Renal pelvis (tissue), 12 donors: ENCODE measurements at places on chromosomes 16 and 17. TPM values are rescaled to one million over a fixed set of nuclear protein-coding genes. Genes with fewer than 3 reads are reported as not detected.

- DNase-seq, result no peak
Observed at GRCh38 chr16:3012828-3013420, at the start of gene CLDN9. TSS of gene CLDN9 (plus strand) at chr16:3012923. CDS start at chr16:3013363, 440 bp downstream.

GRCh38 chr17:8542599-8543502 is 87.7 kb downstream of the MYH10 start:
- peak; percentile 7 for DNase-seq

- DNase-seq, result no peak
Observed at GRCh38 chr16:15976225-15976812, 26.9 kb downstream of the ABCC1 start.

- no peak for DNase-seq
Observed at GRCh38 chr17:39144416-39144840, 7.0 kb downstream of the PLXDC1 start.

- DNase-seq, result no peak
Observed at GRCh38 chr16:11980136-11980844, 3.8 kb downstream of the SNX29 start.

- DNase-seq, result no peak
Observed at GRCh38 chr16:66278604-66279262, 87.8 kb upstream of the CDH5 start.

DNA sequence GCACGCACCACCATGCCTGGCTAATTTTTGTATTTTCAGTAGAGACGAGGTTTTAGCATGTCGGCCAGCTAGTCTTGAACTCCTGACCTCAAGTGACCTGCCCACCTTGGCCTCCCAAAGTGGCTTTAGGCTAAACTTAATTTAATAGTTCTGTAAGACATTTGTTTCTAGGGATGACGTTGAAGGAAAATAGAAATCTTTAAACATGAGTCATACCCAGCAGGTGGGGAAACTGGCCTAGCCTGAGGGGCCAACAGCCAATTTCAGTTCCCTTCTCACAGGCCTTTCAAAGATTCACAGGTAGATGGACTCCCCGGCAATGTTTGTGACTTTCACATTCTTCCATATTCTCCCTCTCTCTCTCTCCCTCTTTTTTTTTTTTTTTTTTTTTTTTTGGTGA is 18.1 kb upstream of the ITPRIPL2 start:
- DNase-seq, result no peak

DNA sequence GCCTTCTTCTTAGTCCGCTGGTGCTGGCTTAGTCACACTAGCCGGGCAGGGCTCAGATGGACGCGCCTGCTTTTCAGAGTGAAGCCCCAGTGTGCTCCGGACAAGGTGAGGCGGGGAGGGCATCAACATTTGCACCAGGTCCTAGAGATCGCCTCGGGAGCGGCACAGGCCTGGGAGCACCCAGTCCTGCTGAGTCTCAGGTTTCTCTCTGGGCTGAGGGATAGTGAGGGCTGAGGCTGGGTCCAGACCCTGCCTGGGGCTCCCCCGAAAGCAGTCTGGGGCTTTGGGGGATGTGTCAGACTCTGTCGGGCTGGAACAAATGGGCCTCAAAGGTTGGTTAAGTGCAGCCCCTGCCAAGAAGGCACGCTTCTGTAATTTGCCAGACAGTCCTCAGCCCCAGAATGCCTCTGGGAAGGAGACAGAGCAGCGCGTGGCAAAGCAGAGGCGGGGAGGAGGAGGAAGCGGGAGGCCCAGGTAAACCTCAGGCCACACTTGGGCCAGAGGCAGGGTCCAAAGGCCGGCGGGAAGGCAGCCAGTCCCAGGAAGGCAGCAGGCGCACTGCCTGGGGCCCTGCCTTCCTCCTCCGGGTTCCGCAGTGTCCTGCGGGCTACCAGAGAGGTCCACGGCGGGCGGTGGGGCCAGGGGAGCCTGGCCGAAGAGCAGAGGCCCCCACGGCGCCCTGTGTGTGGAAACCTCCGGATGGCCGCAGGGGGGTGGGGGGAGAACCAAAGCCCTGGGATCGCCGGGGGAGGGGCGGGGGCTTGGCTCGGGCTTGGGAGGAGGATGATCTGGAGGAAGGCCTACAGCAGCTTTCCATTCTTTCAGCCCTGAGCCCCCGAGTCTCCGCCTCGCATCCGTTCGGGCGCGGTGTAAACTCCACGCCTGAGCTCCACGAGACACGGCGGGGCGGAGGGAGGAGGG is 39.5 kb upstream of the ATP2A3 start:
- DNase-seq, result no peak

DNA sequence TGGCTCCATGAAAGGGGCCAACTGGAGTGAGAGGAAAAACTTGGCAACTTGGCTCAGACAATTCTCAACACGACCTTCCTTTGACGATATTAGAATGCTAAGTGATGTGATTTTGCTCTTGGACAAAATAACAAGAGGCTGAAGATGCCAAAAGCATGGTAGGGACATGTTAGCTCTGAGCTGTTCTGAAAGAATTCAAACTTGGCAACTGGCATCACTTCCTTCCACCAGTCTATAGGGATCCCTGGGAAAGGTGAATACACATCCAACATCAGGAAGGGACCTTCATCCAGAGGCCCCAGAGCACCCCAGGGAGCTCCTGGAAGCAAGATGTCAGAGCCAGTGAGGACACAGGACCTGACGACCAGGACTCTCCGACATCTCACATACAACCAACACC is 4.3 kb downstream of the KRT37 start:
- DNase-seq, result no peak

DNA sequence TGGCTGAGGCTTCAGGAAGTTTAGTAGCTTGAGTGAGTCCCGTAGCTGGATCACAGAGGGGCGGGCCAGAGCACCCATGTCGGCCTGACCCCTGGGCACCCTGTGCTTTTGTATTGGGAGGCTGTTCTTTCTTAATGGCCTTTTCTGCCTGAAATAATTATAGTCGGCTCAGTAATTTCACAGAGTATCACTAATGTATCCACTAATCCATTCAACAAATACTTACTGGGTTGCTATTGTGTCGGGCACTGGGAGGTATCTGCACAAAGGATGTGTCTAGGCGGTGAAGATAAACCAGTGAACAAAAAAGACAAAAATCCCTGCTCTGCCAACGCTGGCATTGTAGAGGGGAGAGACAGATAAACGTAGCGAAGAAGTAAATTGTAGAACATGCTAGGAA is 318.6 kb downstream of the FOXL1 start:
- DNase-seq, result no peak

GRCh38 chr16:47461598-47462266 is 601 bp downstream of the PHKB start:
- peak; percentile 22 for DNase-seq

DNA sequence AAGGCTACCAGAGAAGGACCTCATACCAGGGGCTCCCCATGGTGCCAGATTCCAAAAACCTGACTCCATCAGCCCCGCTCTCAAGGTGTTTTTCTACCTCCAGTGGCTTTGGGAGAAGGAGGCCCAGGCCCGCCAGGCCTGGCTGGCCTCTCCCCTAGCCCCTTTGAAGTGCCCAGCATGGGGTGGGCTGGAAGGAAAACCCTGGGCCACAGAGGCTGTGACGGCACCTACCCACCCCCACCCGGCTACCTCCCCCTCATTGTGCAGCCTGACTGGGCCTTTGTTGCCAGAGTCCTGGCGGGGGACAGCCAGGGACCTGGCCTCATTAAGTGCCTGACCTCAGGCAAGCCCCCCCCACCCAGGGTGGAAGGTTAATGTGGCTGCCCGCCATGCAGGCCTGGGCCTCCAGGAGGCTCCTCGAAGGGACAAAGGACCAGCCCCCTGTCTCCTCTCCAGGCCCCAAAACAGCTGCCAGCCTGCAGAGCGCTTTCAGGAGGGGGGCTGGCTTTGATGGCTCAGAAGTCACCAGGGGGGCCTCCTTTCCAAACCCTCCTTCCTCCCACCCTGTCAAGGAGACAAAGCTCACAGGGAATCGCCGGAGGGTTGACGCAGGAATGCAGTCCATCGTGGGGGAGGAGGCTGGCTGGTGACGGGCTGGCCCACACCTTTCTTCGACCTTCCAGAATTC is 159.4 kb downstream of the ZNF423 start:
- no peak for DNase-seq

GRCh38 chr17:78355045-78355641 is 4.7 kb downstream of the SOCS3 start:
- no peak for DNase-seq

- no peak for DNase-seq
Observed at GRCh38 chr16:54942353-54942943, 11.8 kb downstream of the IRX5 start.

GRCh38 chr17:55769625-55770000 is 18.8 kb downstream of the PCTP start:
- DNase-seq, result no peak

GRCh38 chr16:27097800-27098230 is 31.1 kb downstream of the C16orf82 start:
- no peak for DNase-seq

GRCh38 chr16:70751593-70751992 is 49.4 kb downstream of the VAC14 start:
- DNase-seq, result no peak

- no peak for DNase-seq
Observed at GRCh38 chr16:66787427-66787826, 14.0 kb downstream of the TERB1 start.

DNA sequence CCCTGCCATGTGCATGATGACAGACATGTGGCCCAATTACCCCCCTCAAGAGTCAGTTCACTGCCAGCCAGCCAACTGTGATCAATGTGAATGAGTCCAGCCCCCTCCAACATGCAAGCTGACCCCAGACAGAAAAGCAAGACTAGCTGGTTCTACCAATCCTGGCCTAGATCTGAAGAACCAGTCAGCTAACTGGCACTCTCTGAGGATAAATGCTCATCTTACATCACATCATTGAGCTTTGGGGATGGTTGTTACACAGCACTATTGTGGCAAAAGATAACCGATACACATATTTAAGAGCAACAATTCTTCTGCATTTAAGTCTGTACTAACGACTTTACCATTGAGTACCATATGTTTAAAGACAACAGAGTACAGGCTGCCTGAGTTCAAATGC is 106.7 kb downstream of the TOX3 start:
- DNase-seq, result no peak

DNA sequence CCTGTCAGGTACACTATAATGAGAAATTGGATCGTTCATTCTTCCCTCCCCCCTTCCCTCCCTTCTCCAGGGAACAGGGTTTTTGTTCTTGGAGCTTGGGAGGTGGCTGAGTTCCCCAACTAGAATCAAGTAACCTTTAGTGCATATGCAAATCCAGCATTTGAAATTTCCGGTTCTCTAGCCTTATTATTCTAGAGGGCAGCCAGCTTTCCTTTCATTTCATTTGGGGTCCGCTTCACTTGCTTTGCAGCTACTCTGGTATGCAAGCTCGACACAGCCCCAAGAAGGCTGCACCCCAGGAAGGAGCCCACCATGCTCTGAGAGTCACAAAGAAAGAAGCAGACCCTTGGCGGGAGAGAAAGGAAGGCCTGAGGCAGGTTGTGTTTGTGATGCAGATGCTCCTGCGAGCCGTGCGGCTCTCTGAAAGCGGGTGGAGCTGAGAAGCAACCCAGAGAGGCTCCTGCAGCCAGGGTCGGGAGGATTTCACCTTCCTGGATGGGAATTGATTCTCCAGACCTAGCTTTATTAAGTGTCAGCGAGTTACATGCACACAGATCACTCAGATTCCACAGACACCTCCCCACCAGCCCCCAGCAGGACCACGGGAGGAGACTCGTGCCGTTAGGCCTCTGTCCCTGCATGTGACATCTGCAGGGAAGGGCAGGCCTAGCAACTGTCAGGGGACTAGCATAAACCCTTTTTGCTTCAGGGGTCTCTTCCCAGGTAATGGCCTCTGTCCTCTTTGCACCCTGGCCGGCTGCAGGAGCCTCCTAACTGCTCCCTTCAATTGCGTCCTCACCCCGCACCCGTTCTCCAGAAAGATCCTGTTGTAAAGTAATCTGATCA is 34.5 kb downstream of the PMM2 start:
- no peak for DNase-seq

DNA sequence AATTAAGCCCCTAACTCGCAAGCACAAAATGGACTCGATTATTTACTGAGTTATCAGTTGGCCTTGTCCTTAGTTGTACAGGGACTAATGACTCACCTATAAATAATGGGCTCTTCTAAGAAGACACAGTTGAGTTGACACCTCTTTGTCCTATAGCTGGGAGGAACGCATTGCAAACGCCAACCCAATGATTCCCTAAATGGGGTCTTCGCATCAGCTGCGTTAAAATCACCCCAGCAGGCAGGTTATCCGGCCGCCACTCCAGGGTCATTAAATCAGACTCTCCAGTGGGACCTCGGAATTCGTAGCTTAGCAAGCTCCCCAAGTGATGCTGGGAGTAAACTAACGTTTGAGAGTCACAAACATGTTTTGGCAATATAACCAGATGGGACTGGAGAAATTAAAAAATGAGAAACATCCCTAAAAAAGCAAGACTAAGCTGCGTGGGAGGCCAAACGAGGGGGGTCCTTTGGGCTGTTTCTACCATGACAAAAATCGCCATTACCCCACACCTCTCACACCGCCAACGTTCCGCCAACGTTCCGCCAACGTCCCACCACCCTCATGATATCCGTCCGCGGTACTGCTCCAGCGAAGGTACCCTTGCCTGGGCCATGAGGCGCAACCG is 932 bp upstream of the NFE2L1 start:
- no peak for DNase-seq

DNA sequence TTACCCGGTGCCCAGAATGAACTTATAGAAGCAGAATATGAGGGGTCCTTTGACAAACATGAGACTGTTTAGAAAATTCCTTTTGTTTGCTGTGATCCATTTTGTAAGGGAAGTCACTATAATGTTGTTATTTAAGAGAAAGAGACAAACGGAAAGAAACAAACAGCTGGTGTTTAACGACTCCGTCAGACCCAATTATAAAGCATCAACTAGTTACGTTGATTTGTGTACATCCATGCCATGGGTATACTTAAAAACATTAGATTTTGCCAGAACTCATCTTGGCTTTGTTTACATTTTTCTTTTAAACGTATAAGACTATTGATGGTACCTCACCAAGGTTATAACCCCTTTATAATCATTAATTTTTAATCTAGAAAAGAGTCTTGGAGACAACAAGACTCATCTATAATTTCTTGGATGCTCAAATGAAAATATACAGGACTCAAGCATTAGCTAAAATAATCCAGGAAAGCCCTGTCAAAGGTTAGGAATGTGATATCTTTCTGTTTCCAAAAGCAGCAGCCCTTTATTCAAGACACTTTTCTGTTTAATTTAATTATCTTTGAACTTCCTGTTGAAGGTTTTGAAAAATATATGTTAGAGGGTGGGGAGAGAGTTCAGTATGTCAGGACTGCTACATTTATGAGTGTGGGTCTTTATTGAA is 331.7 kb downstream of the WWOX start:
- DNase-seq, result peak; percentile 47

GRCh38 chr16:82535262-82535661 is 91.5 kb upstream of the CDH13 start:
- DNase-seq, result no peak

The HEATR9 gene
- 0.16 TPM for polyA plus RNA-seq

The BPTF gene
- polyA plus RNA-seq, result 132 TPM

The KRTAP3-2 gene
- not detected for polyA plus RNA-seq

The SECTM1 gene
- polyA plus RNA-seq, result 1.6 TPM

The CHST4 gene
- polyA plus RNA-seq, result 0.21 TPM

The CRYBA1 gene
- polyA plus RNA-seq, result not detected

The SLC12A3 gene
- polyA plus RNA-seq, result 32.0 TPM

The CDH1 gene
- 116 TPM for polyA plus RNA-seq

The CDRT15 gene
- polyA plus RNA-seq, result 0.61 TPM

The TBC1D3C gene
- polyA plus RNA-seq, result not detected

The PDILT gene
- polyA plus RNA-seq, result not detected

The TBC1D3I gene
- polyA plus RNA-seq, result 0.33 TPM

The PTGES3L gene
- 2.6 TPM for polyA plus RNA-seq

The LAT gene
- polyA plus RNA-seq, result 9.5 TPM

The MBTPS1 gene
- polyA plus RNA-seq, result 117 TPM

The FBXL16 gene
- polyA plus RNA-seq, result 1.9 TPM

The MPP2 gene
- polyA plus RNA-seq, result 7.4 TPM

The GAA gene
- 47.2 TPM for polyA plus RNA-seq

The SPHK1 gene
- polyA plus RNA-seq, result 4.9 TPM
